ENCODE measurements at places on chromosomes 6 and 20.

- DNase-seq = no peak
Measured at GRCh38 chr6:76792394-76792793, 670.9 kb downstream of the HTR1B start.

DNA sequence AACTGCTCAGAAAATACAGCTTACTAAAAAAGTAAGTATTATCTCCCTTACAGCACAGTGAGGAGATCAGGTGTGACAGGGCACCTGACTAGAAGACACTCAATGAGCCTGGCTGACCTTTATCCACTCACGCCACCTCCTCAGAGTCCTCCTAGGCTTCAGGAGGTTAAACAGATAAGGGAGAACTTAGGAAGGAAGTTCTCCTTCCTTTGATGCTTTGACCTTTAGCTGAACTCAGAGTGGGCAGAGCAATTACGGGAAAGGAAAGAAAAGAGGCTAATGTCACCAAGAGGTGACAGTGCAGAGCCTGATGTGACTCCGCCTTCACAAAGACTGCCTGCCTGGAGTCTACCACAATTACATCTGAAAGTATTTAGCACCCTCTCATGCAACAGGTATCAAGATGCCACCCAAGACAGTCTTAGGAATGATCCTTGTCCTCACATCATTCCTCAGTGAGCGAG, 36.7 kb downstream of the MAN1A1 start:
- no peak for DNase-seq

- DNase-seq = no peak
Measured at GRCh38 chr6:21914121-21914973, 320.8 kb downstream of the SOX4 start.

DNA sequence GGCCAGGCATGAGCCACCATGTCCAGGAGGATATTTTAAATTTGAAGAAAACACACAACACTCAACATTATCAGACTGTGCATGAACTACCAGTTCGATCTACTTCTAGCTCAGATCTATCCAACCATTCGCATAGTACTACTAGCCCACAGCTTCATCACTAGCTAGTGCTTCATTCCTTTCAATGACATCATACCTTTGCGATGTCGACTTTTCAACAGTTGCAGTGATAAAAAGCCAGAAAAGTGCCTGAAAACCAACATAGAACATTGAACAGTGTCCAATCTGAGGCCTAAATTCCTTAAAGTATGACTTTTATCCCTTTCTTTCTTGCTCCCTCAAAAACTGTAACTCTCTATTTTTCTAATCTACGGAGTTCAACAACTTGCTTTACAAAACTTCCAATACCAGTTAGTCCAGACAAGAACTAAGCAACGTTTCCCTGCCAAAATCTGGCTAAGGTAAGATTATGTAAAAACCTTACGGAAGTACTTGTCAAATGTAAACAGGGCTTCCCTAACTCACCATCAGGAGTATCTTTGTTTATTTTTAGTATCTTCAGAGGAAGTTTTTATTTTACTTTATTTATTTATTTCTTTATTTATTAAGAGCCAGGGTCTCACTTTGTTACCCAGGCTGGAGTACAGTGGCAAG, 434.0 kb upstream of the JARID2 start:
- DNase-seq = no peak

DNA sequence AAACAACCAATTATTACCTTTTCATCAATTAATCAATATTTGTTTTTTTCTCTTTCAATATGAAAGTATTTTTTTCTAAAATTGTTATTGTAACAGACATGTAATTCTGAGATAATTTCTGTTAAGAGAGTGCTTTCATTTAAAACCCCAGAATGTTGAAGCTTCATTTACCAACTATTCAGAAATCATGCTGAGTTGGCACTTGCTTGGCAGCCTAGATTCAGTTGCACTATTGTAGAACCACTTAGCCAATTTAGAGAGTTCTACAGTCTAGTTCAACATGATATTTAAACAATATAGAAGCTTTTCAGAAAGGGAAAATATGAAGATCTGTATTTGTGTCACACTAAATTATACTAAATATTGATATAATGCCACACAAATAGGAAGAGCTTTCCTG, 56.1 kb upstream of the NKAIN2 start:
- DNase-seq = no peak

GRCh38 chr6:168109171-168109570, 30.2 kb upstream of the FRMD1 start:
- no peak for DNase-seq

GRCh38 chr6:36929607-36930006, 24.9 kb upstream of the PI16 start:
- no peak for DNase-seq

- no peak for DNase-seq
Measured at GRCh38 chr6:40916845-40917244, 122.2 kb downstream of the UNC5CL start.

DNA sequence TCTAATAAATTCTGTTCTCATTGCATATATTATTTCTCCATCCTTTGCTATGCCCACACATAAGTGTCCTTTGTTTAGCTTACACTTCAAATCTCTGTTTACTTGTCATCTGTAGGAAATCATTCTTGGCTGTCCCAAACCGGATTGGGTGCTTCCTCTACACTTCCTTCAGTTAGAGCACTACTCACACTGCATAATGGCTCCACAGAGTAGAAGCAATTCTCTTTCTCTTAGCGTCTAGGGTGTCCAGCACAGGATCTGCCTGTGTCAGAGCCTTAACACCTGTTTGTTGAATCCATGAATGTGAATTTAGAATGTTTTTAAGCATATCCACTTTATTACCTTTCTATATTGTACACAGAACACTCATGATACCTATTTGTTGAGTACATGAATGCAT, 87.0 kb upstream of the BMP2 start:
- no peak for DNase-seq

- DNase-seq = no peak
Measured at GRCh38 chr20:1842281-1842680, 52.9 kb upstream of the SIRPA start.

DNA sequence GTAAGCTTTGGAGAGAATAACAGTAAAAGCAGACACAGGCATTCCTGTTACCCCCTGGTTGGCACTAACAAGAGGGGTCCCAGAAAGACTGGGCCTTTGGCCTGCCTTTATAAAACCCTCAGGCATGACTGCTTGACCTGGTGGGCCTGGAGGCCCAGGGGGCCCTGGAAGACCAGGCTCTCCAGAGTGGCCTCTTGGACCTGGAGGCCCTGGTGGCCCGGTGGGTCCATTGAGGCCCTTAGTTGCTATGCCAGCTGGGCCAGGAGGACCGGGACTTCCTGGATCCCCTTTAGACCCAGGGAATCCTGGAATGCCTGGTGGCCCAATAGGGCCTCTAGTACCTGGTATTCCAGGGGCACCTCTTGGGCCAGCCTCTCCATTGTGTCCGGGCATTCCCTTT, 5.5 kb downstream of the COL10A1 start:
- no peak for DNase-seq

- no peak for DNase-seq
Measured at GRCh38 chr6:701700-702479, 9.0 kb upstream of the EXOC2 start.

DNA sequence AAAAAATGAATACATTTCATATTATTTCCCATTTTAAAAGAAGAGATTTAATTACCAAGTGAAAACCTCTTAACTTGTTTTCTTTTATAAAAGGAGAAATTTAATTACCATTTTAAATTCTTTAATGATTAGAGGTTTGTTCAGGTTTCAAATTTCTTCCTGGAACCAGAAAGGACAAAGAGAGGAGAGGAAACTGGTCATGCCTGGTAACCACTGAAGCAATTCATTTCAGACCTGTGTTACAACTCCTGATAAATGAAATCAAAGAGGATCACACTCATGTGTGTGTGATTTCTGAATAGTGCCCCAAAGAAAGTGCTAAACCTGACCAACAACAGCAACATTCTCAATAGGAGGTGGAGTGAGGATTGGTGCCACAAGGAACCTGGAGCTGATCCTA, 12.6 kb upstream of the SLPI start:
- DNase-seq = no peak

DNA sequence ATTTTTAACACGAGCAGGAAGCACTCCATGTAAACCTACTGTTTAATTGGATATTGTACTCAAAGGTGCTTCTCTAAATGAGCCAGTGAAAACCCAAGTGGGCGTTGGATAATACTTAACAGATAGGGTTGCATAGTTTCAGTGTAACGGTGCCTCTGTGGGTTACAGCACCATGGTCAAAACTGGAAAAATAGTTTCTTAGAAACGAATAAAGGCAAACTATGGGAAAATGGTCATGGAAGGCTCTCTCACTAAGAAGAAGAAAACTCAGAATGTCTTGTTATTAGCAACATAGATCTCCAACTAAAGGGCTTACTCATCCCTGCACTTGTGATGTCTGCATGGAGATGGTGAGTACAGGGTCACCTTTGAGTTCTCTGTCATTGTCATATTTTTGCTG, 59.1 kb upstream of the NEDD9 start:
- no peak for DNase-seq

- DNase-seq = no peak
Measured at GRCh38 chr20:45020236-45020886, 54.0 kb downstream of the STK4 start.

- DNase-seq = no peak
Measured at GRCh38 chr20:53568351-53568750, 25.3 kb downstream of the ZNF217 start.

DNA sequence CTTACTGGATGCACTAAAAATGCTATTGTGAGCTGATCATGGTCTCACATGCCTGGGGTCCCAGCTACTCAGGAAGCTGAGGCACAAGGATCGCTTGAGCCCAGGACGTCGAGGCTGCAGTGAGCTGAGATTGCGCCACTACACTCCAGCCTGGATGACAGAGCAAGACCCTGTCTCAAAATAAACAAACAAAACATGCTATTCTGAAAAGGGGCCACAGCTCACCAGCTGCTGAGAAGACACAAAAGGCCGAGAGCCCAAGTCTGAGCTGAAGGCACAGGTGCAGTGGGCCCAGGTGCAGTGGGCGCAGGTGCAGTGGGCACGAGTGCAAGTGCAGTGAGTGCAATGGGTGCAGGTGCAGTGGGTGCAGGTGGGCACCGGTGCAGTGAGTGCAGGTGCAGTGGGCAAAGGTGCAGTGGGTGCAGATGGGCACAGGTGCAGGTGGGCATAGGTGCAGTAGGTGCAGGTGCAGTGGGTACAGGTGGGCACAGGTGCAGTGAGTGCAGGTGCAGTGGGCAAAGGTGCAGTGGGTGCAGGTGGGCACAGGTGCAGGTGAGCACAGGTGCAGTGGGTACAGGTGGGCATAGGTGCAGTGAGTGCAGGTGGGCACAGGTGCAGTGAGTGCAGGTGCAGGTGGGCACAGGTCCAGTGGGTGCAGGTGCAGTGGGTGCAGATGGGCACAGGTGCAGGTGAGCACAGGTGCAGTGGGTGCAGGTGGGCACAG, 16.0 kb downstream of the ZBTB46 start:
- no peak for DNase-seq

DNA sequence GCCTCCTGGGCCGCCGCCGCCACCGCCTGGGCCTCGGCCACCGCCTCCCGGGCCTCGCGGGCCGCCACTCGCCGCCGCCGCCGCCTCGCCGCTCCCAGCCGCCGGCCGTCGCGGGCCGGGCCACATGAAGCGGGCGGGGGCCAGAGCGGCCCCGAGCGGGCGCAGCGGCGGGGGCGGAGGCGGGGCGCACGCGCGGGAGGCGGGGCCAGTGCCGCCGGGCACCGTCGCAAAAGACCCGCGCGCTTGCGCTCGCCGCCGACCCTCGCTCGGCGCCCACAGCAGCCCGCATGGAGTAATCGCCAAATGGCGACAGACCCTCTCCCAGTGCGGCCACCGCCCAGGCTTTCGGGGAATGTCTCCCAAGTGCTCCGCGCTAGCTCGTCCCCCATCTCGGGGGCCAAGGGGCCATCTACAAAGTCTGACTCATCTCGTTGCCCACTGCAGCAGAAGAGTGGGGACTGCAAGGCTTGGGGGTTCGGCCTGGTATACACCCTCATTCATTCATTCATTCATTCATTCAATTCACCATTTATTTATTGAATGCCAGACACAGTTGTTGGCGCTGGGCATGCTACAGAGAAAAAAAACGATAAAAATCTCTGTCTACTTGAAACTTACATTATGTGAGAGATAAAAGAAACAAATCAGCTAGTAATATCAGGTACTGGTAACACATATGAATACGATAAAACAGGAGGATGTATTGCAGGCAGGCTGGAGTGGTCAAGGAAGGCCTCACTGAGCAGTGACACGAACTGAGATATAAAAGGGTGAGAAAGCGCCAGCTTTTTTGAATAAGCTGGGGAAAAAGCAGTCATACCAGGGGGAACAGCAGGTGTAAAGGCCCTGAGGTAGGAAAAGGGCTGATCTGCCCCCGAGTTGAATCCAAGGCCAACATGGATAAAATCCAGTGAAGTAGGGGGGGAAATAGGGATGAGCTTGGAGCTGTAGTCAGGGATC, at the start of gene B4GALT5:
Gene B4GALT5, minus strand, starts transcription at position 126 of the 960 bp plus-strand sequence. CDS start 188 bp downstream, outside the sequence.
- DNase-seq = peak; percentile 56

DNA sequence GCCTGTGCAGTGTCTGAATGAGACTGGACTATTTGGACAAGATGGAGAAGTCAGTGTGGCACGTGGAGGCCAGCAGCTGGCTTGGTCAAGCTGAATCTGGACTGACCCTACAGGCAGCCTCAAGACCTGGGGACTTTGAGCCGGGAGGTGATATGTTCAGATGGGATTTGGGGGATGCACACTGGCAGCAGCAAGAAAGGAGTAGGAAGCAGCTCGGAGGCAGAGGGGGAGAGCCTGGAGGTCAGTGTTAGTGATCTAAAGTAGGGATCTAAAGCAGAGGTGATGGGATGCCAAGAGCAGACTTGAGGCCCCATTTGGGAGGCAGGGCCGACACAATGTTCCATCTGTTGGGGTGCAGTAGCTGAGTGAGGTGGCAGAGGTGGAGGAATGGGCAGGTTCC, 2.8 kb downstream of the MAPK13 start:
- no peak for DNase-seq

GRCh38 chr6:63807056-63807455, 171.5 kb downstream of the PHF3 start:
- DNase-seq = no peak

- no peak for DNase-seq
Measured at GRCh38 chr6:11120271-11121005, 8.9 kb upstream of the ERVFRD-1 start.

DNA sequence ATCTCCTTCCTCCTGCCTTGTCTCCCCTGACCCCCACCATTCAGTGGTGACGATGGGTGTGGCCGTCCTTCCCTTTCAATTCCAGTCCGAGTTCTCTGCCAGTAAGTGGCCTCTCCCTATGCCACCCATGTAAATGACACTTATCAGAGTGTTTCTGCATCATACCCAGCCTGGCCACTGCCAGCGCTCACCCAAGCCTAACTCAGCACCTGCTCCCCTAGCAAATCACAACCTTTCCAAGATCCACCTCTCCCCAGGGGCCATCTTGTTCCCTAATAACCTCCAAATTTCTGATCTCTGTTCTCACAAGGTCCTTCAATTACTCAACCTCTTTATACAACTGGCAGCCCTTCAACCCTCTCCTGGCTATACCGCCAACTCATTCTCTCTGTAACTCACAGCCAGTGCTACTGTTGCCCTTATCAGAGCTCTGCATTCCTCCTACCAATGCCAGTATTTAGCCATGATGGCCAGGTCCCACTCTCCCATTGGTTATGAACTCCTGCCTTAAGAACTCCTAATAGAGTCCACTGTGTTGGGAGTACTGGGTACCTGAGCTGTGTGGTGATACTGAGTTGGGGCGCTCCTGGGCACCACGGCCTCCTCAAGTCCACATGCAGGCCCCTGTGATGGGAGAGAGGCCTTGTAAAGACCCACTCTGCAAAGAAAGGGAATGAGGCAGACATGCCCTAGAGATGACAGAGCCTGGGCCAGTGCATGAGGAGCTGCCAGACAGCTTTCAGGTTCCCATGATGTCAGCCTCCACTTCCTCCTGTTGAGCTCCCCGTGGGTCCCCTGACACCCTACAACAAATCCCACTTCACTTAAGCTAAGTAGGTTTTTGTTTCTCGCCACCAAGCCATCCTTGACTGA, 187.4 kb upstream of the RREB1 start:
- DNase-seq = no peak

- no peak for DNase-seq
Measured at GRCh38 chr6:133553652-133554051, 312.5 kb downstream of the EYA4 start.

Data from effector memory CD4-positive, alpha-beta T cell (primary cell).